ENCODE measurements at places on chromosomes 12 and 14.

- DNase-seq = no peak
Measured at GRCh38 chr14:94621358-94622134, 9.4 kb downstream of the SERPINA3 start.

- DNase-seq = no peak
Measured at GRCh38 chr14:71108398-71109119, 201.3 kb downstream of the PCNX1 start.

DNA sequence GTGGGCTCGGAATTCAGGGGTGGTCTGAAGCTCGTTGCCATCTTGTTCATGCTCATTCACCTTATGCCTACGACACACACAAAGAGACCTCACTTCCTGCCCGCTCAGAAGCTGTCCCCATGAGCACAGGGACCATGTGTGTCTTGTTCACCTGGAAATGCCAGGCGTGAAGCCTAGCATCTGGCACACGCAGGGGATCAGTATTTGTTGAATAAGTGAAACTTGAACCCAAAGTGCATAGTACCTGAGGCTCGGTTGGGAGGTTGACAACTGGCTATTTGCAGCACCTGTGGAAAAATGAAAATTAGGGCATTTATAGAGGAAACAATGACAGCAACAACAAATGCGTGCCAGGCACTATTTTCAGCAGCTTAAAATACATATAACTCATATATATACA is 5.4 kb downstream of the C12orf43 start:
- no peak for DNase-seq

DNA sequence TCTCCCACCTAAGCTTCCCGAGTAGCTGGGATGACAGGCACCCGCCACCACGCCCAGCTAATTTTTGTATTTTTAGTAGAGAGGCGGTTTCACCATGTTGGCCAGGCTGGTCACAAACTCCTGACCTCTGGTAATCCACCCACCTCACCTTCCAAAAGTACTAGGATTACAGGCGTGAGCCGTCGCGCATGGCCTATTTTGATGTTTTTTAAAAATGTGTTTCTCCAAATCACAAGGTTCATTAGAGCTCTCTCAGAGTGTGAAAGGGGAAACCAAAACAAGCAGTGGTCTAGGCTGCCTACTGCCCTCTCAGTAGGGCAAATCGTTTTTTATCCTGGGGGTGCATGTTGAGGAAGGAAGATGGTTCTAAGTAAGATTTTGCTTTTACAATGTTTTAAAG is 211.5 kb downstream of the PIK3C2G start:
- no peak for DNase-seq

DNA sequence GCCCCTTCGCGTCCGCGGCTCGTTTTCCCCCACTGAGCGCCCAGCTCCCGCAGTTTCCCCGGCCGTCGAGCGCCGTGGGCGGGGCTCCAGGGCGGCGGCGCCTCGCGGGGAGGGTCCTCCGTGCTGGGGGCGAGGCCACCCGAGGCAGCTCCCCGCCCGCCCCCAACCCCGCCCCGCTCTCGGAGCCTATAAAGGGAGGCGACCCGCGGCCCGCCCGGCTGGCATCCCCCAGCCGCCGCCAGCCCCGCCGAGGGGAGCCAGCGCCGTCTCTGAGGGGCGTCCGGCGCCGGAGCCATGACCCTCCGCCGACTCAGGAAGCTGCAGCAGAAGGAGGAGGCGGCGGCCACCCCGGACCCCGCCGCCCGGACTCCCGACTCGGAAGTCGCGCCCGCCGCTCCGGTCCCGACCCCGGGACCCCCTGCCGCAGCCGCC is at the start of gene TAMALIN:
TAMALIN (plus strand) TSS at position 221 of the 432 bp plus-strand sequence; CDS start at position 295, 74 bp downstream.
- DNase-seq = no peak

- DNase-seq = no peak
Measured at GRCh38 chr14:39303115-39303514, 69.4 kb downstream of the MIA2 start.

- no peak for DNase-seq
Measured at GRCh38 chr14:78974691-78975090, 804.5 kb downstream of the NRXN3 start.

Data from NCI-H1092 (cell line).